ENCODE measurements at places on chromosomes 7 and 10. TPM values are rescaled to one million over a fixed set of nuclear protein-coding genes. Genes with fewer than 3 reads are reported as not detected.

DNA sequence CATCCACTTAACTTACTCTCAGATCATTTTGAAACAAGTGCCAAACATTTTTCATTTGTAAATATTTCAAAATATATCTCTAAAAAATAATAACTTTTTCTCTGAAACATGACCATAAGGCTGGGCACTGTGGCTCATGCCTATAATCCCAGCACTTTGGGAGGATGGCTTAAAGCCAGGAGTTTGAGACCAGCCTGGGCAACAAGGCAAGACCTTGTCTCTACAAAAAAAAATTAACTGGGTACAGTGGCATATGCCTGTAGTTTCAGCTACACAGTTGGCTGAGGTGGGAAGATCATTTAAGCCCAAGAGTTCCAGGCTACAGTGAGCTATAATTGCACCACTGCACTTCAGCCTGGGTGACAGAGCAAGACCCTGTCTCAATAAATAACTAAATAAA is 36.4 kb downstream of the USP54 start:
- no peaks in the 10 kb centered on the region for H3K4me1 ChIP-seq
- no peak overlapping the region for H3K4me3 ChIP-seq
- H3K27ac ChIP-seq: no peak overlapping the region

GRCh38 chr7:144830024-144830785 is 5.6 kb downstream of the TPK1 start:
- H3K4me3 ChIP-seq: no peak overlapping the region
- no peak overlapping the region for H3K27ac ChIP-seq
- peaks cover 35% of the 10 kb centered on the region for H3K4me1 ChIP-seq
- DNase-seq: no peak
- no peaks in the 10 kb centered on the region for H3K27me3 ChIP-seq

GRCh38 chr10:72692994-72693781 is 1.2 kb downstream of the MCU start:
- H3K4me1 ChIP-seq: peaks cover 27% of the 10 kb centered on the region

The TUBB8 gene
- total RNA-seq: not detected

DNA sequence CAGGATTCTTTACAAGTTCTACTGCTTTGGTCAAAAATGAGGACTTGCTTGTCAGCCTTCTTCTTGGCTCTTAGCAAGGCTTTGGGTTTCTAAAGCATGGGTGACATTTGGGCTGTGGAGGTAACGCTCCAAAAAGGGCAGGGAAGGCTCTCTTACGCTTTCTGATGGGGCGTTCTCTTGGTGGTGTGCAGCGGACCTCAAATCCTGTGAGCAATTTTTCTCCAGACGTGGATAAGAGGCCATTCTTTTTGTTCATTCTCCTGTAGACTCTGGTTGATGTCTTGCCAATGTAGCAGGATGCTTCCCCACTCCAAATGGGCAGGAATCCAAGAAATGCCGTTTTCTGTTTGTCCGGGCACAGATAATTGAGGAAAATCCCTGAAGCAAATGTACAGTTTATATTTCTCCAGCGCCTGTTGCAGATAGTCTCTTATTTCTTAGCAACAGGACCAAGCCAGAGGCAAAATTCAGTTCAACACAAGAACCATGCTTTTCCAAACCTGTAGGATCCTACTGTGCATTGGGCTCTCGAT is 138.4 kb upstream of the NFE2L3 start:
- H3K27me3 ChIP-seq: peaks cover 6% of the 10 kb centered on the region
- DNase-seq: no peak
- H3K27ac ChIP-seq: no peak overlapping the region
- no peaks in the 10 kb centered on the region for H3K4me1 ChIP-seq

GRCh38 chr10:8326396-8327139 is 272.1 kb downstream of the GATA3 start:
- H3K4me1 ChIP-seq: no peaks in the 10 kb centered on the region
- no peak overlapping the region for H3K27ac ChIP-seq

DNA sequence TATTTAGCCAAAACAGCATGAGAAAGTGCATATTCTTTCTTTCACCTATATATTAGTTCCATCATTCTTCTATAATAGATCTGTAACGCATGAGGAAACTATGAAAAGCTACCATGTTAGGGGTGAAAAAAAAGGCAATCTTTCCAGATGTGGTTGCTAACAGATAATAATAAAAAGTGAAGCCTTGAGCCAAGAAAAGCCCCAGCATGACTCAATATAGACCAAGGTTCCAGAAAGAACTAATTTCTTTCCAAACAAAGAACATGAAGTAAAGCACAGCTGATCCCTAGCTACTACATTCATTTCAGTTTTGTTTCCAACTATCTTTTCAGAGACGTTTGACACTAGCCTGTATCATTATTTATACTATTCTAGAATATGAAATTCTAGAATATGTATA is 16.4 kb downstream of the ARL4A start:
- no peak overlapping the region for H3K27ac ChIP-seq
- H3K4me1 ChIP-seq: no peaks in the 10 kb centered on the region
- no peaks in the 10 kb centered on the region for H3K27me3 ChIP-seq
- no peaks in the 10 kb centered on the region for H3K36me3 ChIP-seq
- H3K4me3 ChIP-seq: no peak overlapping the region
- DNase-seq: no peak

The TRPV5 gene
- total RNA-seq: not detected
